RCC 7860 (cell line): ENCODE measurements at places on chromosomes 13 and 19.

GRCh38 chr19:36058481-36059179 lies 3.9 kb downstream of the WDR62 start:
- no peak for DNase-seq

- DNase-seq, result peak; percentile 35
Measured at GRCh38 chr19:45693106-45693788, 781 bp downstream of the QPCTL start.

- DNase-seq, result no peak
Measured at GRCh38 chr13:105972811-105973590, 562.5 kb downstream of the EFNB2 start.

DNA sequence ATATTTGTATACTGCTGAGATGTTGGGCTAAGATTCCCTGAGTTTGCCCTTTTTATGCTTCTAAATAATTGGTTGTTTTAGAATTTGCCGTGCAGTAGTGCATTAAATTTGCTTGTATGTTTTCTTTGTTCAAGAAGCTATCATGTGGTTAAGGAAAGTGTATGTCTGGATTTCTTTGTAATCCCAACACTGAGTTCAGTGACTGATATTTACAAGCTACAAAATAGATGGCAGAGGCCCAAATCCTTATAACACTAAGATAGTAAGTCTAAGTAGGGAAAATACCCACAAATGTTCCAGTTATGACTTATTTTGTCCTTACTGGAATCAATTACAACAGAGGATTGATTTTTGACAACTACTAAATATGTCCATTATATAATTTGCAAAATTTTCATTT lies 435.0 kb upstream of the KLF12 start:
- no peak for DNase-seq

DNA sequence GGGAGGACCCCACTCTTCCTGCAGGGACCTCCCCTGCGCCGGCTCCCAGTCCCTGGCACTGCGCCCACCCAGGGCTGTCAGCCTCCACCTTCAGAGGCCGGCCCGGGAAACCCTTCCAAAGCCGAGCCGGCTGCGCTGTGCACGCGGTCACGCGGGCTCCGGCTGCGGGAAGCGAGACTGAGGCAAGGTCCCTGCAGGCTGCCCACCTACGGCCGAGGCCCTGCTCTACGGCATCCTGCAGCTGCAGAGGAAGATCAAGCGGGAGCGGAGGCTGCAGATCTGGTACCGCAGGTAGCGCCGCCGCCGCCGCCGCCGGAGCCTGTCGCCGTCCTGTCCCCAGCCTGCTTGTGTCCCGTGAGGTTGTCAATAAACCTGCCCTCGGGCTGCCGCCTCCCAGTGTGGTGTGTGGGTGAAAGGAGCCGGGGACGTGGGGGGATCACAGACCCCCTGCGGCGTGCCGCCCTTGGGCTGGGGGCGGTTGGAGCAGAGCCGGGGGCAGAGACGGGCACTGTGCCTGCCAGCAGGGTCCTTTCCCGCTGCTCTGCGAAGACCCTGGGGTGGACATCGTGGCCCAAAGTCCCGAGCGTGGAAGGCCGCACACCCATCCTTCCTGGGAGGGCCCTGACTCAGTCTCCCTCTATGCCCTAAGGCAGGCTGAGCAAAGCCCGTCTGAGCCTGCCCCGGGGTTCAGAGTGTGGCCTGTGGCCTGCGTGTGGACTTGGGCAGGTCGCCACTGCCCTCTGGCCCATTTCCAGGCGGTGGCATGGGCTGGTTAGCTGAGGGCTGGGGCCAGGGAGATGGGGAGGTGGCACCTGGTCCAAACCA lies 5.9 kb downstream of the GAMT start:
- DNase-seq, result no peak

DNA sequence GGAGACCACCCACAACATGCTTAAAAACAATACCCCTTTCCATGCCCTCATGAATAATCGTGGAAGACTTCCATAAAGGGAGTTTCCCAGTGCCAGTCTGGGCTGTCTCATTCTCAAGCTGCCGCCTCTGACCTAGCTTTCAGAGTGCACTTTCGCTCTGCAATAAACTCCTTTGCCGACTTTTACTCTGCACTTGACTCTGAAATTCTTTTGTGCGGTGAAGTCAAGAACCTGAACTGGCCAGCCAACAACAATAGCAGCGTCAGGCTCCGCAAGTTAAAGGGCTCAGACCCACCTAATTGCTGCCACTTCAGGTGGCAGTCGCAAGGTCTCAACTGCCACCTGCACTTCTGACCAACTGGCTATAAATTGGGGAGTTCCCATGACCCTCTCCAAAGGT lies 10.3 kb upstream of the LEUTX start:
- no peak for DNase-seq

DNA sequence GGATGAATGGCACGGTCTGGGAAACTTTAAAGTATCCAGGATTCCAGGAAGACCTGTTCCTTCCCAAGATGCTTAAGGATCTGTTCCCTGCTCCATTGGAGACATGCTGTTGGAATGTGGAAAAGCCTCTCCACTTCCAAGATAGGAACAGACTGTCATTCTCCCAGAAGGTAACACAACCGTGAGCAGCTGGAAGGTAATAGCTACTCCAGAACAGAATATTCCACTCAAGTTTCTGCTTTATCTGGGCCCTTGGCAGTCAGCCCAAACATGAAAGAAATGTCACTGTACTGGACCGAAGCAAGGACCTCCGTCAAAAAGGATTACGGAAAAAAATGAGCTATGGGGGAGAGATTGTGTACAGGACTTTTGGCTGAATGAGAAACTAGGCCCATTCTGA lies 420.9 kb upstream of the NBEA start:
- no peak for DNase-seq

DNA sequence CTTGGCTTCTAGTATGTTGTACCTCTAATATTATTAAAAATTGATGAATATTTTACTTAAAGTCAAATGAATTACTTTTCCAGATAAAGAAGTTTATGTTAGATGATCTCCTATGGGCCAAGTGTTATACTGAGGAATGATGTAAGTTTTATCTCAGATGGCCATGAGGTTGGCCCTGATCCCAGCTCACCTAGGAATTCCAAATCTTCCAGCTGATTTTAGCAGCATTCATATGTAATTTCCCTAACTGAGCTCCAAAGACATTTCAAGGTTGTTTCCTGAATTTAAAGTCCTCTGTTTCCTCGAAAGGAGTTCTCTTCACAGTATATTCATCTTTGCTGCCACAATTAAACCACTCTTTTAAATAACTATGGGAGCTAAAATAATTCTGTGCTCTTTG lies 1670.4 kb upstream of the SPRY2 start:
- DNase-seq, result no peak

DNA sequence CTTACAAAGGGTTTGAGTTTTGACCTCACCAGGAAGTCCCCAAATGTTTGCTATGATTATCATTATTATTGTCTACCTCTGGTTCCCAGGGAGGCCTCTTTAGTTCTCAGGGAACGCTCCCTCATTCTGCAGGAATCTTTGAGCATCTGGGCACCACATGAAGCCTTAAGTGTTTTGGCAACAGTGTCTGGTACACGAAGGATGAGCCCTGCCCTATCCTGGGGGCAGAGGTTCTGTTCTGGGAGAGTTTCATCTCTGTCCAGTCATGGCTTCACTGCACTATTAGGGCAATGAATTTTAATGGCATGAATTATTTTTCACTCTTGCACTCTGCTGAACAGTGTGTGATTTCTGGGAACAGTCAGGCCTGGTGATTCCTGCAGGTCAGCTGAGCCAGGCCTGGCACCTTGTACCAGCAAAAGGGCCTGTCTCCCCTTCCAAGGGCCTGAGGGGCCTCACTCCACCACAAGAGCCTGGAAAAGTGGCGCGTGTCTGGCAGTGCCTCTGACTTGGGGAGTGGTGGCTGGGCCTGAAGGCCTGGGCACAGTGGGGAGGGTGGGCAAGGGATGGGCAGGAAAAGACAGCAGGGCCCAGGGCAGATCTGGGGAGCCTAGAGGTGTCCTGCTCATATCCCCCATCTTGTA lies 4.6 kb downstream of the FAM187B start:
- no peak for DNase-seq

GRCh38 chr19:15923702-15924101 lies 10.6 kb downstream of the CYP4F11 start:
- no peak for DNase-seq

- no peak for DNase-seq
Measured at GRCh38 chr13:27954406-27954851, 14.7 kb downstream of the CDX2 start.

- no peak for DNase-seq
Measured at GRCh38 chr19:21740559-21740958, 26.8 kb downstream of the ZNF100 start.

DNA sequence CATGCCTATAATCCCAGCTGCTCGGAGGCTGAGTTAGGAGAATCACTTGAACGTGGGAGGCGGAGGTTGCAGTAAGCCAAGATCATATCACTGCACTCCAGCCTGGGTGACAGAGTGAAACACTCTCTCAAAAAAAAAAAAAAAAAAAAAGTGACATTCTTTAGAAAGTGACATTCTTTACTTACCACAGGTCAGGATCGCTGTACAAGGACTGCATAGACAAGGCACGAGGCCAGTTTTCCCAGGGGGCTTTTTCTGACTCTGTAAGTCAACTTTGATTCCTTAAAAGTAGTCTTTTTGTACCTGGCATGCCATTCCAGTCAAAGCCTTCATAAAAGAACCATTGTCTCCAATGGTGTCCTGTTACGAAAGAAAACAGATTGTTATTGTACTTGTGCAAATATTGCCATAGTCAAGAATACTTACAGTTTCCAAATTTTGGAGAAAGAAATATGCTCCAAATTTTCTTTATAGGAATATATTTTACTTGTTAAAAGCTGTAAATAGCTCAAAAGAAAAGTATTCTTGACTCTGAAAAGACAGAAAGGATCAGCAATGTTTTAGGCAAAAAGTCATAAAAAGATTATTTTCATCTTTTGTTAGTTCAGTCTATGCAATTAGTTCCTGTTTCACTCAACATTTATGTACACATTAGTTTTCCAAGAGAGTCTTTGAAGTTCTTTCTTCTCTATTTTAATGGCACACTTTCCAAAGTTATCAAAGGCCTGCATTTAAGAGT lies 39.3 kb downstream of the CEACAM1 start:
- no peak for DNase-seq

- DNase-seq, result no peak
Measured at GRCh38 chr13:43939086-43939485, 59.4 kb downstream of the LACC1 start.

DNA sequence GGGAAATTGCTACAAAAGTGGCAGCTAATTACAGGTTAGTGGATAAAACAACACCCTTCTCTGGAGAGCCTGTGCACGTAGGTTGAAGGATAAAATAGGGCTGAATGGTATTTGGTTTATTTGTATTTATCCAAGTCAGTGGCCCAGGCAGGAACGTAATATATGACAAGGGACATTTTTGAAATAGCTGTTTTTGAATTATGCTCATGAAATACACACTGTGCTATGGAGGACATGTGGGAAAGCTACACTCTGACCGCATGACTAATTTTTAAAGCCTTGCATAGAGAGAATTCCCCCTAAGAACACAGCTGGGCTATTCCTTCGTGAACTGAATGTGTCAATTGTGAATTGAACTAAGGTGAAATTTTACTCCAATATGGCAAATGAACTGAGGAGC lies 292.1 kb upstream of the MAB21L1 start:
- DNase-seq, result no peak
